ENCODE measurements at places on chromosomes 11 and 22.

GRCh38 chr22:20178075-20178914, 27.4 kb upstream of the CCDC188 start:
- no peak for DNase-seq

DNA sequence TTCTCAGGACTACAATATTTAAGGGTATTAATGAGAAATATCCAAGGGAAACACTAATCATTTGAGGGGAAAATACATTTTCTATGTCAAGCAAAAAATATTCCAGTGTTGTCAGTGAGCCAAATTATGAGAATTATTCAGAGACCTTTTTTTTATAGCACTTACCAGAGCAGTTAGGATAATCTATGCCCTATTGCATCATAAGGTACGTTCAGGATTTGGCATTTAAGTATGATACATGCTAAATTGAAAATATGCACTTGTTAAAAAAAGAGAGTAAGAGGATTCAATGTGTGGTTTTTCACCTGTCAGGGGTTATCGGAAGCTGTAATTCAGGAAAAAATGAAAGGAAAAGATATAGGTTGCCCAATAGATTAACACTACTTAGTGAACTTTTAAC, 17.2 kb upstream of the MPPED2 start:
- DNase-seq, result no peak

- DNase-seq, result no peak
Measured at GRCh38 chr11:70779433-70780245, 381.3 kb downstream of the CTTN start.

GRCh38 chr22:31244046-31244942, 32.2 kb downstream of the LIMK2 start:
- no peak for DNase-seq
